ENCODE measurements at places on chromosomes 11 and 22.

DNA sequence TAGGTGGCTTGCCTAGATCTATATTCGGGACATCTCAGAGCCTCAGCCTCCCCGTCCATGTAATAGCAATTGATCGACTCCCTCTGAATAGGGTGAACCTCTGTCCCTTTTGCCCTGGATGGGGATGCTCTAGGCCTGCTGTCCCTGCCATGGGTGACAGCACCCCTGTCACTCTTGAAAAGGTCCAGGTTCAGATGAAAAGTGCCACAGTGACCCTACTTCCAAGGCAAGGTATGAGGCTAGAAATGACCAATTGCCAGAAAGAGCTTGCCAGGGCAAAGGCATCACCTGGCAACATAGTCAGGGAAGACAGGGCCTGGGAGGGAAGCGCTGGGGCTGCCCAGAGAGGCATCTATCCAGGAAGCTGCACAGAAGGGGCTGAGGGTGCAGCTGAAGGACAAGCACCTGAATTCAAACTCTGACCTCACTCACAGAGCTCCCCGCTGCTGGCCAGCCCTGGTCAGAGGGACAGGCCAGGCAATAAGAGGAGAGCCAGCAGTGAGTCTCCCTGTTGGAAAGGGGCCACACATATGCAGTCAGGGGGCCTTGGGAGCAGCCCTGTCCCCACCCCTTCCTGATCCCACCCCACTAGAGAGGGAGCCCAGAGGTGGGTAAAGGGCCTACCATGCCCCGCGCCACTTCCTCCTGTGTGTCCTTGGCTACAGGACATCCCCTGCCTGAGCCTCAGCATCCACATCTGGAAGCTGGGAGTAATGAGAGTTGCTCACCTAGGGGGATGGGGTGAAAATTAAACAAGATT, 9.0 kb upstream of the APOBEC3A start:
- DNase-seq, result no peak

- DNase-seq, result no peak
These were observed 72.8 kb upstream of the CCND1 start for GRCh38 chr11:69567951-69568808.

DNA sequence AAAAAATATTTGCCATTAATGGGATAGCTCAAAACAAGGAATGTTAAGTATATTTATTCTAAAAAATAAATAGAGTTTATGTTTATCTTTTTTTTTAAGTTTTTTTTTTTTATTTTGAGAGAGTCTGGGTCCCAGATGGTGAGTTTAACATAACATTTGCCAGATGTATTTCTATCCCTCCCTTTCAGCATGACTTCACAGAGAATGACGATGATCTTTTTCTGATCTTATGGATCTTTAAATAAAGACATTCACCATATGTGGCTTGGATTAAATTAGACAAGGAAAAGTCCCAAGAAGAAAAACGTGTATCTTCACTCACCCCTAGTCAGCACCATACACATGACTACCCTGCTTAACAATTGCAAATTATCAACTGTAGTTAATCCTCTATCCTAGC, 839.8 kb upstream of the CNTN5 start:
- no peak for DNase-seq

DNA sequence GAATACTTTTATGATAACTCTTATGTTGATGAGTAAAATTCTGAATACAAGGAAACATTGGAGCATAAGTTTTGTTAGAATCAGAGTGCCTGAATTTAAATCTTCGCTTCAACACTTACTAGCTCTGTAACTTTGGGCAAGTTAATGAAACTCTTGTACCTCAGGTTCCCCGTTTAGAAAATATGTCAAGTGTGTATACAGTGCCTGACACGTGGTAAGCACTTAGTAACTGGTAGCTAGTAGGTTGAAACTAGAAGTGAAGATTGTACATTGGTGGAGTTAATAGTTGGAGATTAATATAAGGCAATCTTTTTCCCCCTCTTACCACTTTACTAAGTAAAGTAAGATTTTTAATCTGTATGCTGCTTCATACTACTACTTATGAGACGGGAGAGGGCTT, 24.8 kb upstream of the NAT10 start:
- DNase-seq, result no peak

GRCh38 chr22:49966774-49967705, 6.5 kb downstream of the PIM3 start:
- no peak for DNase-seq

- no peak for DNase-seq
These were observed 469.9 kb downstream of the MN1 start for GRCh38 chr22:27331526-27332281.

DNA sequence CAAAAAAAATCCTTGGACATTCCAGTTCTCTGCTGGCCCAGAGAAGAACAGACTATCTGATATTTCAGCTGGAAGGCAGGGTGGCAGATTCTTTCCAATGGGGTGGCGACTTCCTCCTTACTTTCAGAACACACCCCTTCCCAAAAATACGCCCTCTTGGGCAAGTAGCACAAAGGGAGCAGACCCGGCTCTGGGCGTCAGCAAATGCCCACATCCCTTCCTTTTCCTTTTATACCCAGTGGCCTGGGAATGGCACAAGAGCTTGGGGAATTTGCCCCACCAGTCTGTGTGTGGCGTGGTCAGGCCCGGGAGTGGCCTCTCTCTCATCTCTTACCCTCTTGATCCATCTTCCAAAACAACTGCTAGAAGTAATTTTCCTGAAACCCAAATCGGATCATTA, 33.0 kb upstream of the NUP160 start:
- DNase-seq, result no peak

DNA sequence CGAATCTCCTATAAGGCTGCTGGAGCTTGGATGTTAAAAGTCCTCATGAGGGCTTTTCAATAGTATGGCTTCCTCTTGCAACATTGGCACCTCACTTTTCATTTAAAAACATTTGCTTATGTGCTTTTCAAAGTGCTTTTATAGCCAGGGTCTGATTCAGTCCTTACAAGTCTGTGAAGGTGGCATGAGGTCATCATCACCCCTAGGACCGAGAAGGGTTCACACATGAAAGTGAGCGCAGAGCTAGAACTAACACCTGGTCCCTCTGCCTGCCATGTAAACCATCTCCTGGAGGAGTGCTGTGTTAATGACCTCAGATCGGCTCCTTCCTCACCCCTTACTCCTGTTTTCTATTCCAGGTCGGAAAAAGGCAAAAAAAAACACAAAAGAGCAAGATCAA, 12.2 kb upstream of the LMO2 start:
- no peak for DNase-seq

GRCh38 chr22:50544078-50544745, 1.5 kb upstream of the KLHDC7B start:
- peak; percentile 74 for DNase-seq

DNA sequence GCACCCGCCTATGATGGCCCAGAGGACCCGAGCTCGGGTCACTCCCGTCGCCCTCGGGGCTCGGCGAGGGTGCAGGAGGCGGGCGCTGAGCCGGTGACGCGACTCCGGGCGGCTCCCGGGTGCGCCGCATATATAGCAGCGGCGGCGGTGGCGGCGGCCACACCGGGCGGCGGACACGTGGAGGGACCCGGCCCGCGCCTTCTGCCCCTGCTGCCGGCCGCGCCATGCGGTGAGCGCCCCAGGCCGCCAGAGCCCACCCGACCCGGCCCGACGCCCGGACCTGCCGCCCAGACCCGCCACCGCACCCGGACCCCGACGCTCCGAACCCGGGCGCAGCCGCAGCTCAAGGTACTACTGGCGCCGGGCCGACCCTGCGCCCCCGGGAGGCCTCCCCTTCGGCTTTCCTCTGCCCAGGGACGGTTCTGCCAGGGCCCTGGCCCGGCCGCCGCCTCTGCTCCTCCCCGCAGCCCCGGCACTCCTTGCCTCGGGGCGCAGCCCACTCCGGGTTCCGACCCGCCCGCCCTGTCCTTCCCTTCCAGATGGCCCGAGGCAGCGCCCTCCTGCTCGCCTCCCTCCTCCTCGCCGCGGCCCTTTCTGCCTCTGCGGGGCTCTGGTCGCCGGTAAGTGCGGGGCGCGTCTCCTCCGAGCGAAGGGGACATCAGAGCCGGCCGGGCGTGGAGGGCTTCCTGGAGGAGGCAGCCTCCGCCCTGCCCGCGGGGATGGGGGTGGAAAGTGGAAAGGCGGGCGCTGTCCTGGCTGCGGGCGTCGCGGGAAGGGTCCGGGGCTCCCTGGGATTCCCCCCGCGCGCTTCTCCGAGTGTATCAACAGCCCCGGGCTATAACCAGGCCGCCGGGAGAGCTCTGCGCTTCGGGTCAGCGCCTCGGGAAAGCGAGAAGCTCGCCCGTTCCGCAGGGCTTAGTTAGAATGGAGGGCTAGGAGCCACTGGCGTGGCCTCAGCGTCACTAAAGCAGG, at the start of gene GAL:
Gene GAL, plus strand, starts transcription at position 160 of the 972 bp plus-strand sequence. Its CDS starts 380 bp downstream, at position 540.
- no peak for DNase-seq

GRCh38 chr11:109426442-109427240, 4.7 kb downstream of the C11orf87 start:
- DNase-seq, result no peak

- no peak for DNase-seq
These were observed 220.0 kb downstream of the INSC start for GRCh38 chr11:15334766-15335165.

DNA sequence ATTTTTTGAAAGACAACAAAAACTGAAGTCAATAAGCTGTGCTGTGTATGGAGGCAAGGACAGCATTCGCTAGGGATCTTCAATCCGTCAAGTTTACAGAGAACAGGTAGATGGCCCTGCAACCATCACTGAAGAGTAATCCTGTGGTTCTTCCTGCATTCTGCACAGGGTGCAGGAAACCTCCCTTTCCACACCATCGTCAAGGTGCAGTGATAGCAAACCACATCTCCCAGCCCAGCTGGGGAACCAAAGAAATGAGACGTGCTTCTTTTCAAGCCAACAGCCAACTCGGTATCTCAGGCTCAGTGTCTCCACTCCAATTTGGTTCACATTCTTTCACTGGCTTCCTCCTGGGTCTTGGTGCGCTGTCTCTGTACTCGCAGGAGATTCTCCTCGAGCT, 814.5 kb downstream of the OPCML start:
- DNase-seq, result no peak

DNA sequence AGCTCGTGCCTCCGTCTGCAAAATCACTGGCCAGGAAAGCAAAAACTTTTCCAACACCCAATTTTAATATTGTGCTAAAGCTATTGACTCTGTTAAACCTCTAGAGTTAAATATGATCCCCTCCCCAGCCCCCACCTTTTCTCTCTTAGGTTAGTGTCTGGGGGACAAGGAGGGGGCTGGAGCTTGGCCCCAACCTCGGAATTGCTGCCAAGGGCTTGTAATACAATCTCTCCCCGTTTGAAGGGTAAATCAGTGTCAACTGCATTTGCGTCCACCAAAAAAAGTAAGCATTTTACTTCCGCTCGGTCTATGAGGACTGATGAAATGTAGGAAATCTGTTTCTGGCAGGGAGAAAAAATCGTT, at the start of gene GAS2:
Gene GAS2, plus strand, starts transcription at position 287 of the 363 bp plus-strand sequence. CDS start 8,259 bp downstream, outside the sequence.
- no peak for DNase-seq

DNA sequence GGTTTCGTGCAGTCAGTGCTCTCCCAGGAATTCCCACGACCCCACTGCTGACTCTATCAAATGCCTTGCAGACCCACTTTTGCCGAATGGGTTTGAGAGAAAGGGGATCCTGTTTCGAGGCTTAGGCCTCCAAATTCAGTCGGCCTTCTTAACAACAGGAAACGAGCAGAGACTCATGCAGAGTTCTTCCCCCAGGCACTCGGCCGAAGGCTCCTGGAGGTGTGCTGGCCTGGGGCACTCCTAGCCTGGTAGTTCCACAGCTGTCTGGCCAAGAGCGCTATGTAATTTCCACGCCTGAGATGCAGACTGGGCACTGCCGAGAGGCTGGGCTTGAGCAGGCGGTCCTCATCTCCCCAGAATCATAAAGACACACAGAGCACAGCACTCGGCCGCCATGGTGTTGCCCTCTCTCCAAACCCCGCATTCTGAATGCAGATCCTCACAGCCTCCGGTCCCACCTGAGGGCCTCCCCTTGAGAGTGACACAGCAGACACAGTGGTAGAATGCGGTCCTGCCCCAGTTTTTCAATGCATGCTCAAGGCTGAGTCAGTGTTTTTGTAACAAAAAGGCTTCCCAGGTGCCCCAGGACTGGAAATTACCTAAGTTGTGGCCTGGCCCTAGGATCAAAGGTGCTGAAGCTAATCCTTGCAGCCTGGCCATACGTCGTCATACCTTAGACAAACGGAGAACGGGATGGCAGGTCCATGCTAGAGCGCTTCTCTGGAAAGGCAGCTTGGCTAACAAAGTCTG, 30.2 kb upstream of the BID start:
- no peak for DNase-seq

DNA sequence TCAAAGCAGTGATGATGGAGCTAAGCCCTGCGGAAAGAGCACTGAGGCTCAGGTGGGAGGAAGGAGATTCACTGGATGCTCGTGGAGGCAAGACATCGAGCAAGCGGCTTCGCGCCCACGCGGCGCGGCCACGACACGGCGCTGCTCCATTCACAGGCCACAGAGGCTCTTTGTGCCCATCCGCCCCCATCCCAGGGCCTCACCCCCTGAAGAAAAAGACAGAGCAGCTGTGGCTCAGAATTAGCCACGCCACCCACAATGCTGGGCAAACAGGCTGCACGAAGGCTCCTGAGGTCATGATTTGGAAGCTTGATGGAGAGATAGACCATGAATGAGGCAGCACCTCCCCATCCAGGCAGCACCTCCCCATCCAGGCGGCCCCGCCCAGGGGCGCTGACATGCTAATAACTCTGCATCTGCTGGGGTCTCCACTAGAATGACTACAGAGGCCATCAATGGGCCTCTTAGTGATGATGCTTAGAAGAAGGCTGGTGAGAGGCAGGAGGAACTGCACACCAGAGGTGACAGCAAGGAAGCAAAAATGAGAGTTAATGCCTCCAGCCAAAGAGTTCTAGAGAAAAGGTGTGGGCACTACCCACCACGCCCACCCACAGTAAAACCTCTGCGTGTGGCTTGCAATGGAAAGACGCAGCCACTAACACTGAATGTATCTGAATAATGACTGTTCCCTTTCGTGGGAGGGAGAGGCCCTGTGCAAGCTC, 43.5 kb downstream of the MYH9 start:
- DNase-seq, result peak; percentile 56

GRCh38 chr22:18042685-18043084, 18.3 kb upstream of the MICAL3 start:
- no peak for DNase-seq

- DNase-seq, result no peak
These were observed 192.8 kb upstream of the MTNR1B start for GRCh38 chr11:92776676-92777075.

- DNase-seq, result no peak
These were observed 309.8 kb downstream of the CASP12 start for GRCh38 chr11:104588446-104588845.

DNA sequence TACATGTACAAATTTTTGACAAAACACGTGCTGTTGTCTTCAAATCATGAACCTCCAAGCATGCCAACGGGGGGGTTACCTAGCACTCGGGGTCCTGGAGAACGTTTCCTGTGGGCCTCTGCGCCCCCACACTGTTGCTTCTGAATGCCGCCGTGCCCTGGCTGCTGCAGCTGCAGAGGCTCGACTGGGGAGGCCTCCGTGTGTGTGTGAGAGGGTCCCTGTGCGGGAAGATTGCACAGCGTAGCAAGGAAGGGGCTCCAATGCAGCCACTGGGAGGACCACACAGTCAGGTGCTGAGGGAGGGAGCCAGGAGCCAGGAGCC, 1322.2 kb downstream of the TBC1D22A start:
- DNase-seq, result no peak

GRCh38 chr11:129699711-129700304, 115.8 kb upstream of the TMEM45B start:
- no peak for DNase-seq
